Naive thymus-derived CD4-positive, alpha-beta T cell (primary cell): ENCODE measurements at places on chromosomes 5 and 9. TPM values are rescaled to one million over a fixed set of nuclear protein-coding genes. Genes with fewer than 3 reads are reported as not detected.

DNA sequence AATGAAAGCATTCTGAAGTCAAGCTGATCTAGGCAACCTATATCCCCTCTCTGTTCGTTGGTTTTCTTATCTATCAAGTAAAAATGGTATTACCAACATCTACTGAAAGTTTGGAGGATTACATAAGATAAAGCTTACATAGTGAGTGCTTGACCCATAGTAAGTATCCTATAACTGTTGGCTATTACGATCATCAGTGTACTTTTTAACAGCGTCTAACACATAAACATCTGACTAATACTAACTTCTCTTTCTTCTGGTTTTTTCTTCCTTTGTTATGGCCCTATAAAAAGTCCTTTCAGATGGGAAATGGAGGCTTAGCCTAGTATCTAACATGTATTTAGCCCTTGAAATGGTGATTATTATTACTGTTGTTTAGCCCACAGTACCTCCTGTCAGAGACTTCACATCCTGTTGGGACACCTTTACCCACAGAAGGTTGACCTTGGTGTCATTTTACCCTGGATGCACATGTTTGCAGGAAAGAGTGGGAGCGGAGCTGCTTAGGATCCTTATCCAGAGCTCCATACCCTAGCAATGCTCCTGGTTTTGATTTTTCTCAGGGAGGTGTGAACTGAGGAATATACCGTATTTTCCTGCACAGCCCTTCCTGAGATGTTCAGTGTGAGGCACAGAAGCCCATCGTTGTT lies 6.0 kb downstream of the INSYN2B start:
- no peak for DNase-seq

DNA sequence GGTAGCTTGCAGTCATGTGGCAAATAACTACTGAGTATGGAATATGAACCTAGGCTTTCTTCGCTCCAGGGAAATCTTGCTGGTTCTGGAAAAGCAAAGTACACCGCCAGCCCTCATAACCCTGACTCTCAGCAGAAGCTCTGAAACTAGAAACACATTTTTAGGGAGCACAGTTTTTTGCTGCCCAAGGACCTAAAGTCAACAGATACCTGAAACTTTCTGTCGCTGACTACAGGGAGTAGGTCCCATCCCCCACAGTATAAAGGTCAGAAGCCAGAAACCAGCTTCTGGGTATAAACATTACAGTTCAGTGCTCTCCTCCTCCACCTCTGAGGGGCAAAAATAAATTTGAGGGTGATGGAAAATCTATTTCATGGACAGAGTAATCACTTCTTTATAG lies 3.0 kb downstream of the ATOX1 start:
- no peak for DNase-seq

GRCh38 chr5:13700626-13701025 lies 243.9 kb downstream of the DNAH5 start:
- no peak for DNase-seq

DNA sequence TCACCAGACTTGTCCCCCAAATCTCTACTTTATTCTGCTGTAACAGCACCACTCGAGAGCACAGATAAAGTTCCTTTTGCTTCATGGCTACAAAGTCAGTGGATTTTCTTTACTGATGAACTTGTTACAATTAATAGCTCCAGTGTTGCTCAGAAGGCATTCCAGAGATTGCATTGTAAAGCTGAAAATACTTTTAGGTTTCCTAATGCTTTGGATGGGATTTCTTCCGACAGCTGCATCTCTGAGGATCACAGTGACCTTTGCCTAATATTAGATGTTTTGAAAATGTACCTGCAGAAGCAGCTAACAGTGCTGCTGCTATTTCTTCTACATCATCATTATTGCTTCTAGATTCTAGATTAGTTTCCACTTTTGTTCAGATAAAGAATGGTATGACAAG lies 58.8 kb upstream of the TMEM171 start:
- DNase-seq = no peak

GRCh38 chr5:130102960-130103359 lies 198.7 kb downstream of the CHSY3 start:
- DNase-seq = no peak

DNA sequence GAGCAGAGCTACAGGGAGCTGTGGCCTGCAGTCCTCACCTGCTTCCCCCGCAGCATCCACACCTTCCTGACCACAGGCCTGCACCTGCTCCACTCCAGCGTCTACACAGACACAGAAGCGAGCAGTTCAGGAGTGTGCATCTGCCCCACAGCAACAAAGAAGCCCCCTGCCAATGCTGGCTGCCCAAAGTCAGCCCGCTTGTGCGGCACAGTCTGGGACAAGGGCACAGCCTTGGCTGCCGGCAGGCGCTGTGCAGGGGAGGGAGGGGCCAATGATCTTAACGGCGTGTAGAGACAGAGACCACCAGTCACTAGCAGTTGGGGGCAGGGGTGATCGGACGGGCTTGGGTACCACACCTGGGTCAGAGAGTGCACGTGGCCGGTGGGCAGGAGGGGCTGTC lies 6.6 kb downstream of the BRD9 start:
- no peak for DNase-seq

DNA sequence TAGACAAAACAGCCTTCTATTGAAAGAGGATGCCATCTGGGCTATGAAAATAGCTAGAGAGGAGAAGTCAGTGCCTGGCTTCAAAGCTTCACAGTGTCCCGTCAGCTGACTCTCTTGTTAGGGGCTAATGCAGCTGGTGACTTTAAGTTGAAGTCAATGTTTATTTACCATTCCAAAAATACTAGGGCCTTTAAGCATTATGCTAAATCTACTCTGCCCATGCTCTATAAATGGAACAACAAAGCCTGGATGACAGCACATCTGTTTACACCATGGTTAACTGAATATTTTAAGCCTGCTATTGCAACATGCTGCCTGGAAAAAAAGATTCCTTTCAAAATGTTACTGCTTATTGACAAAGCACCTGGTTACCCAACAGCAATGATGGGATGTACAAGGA lies 309.1 kb downstream of the NTRK2 start:
- DNase-seq = no peak

DNA sequence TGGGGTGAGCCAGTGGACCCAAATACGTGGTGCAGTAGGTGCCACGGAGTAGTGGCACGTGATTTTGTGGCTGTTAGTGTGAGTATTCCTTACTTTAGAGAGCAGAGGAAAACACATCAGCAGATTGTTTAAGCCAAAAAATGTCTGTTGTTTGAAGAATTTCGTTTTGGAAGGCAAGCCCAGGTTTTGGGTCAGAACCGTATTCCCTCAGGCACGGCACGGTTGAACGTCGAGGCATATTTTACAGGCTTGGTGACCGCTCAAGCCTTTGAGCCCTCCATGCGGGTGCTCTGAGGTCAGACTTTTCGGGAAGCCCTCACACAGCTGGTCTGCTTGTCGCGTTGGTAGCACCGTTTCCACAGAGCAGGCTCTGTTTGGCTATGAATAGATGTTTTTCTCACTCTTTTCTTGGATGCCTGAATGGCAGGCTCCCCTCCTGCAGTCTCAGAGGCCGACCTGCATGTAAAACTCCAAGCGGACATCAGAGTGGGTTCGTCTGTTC lies 27.2 kb downstream of the NEK6 start:
- DNase-seq = no peak

- DNase-seq = no peak
Observed at GRCh38 chr5:74424162-74424868, 216.2 kb downstream of the ENC1 start.

DNA sequence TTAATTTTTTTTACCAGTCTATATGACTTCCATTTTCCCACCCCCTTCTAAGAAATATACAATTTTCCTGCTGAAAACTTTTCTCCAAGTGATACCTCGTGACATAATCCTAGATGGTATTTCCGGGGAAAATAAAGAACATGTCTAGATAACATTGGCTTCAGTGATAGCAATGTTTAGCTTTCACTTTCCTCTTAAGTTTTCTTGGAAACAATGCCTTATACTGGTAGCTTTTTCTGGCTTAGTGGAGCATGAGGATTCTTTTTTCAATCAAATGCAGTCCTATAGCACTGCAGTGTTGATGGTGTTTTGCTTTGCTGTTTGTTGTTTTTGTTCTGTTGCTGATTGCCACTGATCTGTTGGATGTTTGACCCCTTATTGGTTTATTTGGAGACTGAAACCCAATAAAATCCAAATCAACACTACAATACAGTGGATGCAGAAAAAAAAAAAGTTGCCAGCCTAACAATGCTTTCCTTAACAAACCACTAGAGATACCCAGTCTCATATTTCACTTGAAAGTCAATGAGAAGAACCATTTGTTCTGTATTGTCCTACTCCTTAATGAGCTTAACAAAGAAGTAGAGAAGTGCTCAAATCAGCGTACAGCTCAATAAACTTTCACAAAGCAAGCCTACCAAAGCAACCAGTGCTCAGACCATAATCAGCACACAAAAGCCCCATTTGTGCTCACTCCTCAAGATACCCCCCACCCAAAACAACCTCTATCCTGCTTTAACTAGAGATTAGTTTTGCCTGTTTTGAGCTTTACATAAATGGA lies 74.2 kb upstream of the GRAMD2B start:
- no peak for DNase-seq

CDC14B gene
- polyA plus RNA-seq = 9.3 TPM

STOML2 gene
- 88.8 TPM for polyA plus RNA-seq

SMIM33 gene
- 0.09 TPM for polyA plus RNA-seq
